ENCODE measurements at places on chromosomes 16 and 17.
A peak's percentile ranks its signal among the peaks of the same experiment; 100 is the strongest.

- DNase-seq = no peak
Observed at GRCh38 chr17:38333635-38334295, 10.0 kb downstream of the GPR179 start.

- DNase-seq = no peak
Observed at GRCh38 chr17:193841-194806, 12.7 kb upstream of the DOC2B start.

DNA sequence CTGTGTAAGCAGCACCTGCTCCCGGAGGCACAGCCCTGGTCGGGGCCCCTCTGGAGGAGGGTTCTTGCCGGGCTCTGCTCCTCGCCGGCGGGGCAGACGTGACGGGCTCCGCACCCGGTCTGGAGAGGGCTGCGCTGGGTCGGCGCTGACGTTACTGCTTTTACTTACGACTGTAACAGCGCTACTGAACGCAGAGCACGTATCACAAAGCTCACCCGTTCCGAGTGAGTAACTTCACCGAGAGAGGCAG lies 1.3 kb upstream of the RAB40C start:
- DNase-seq = no peak

GRCh38 chr17:71412803-71413202 lies 708.0 kb upstream of the SOX9 start:
- no peak for DNase-seq

GRCh38 chr17:83132251-83133081 lies 53.1 kb downstream of the METRNL start:
- no peak for DNase-seq

- no peak for DNase-seq
Observed at GRCh38 chr17:38663125-38663751, 11.5 kb downstream of the EPOP start.

- no peak for DNase-seq
Observed at GRCh38 chr16:50741225-50741780, 583 bp upstream of the CYLD start.

GRCh38 chr17:50218771-50219315 lies 17.4 kb upstream of the COL1A1 start:
- no peak for DNase-seq

- DNase-seq = no peak
Observed at GRCh38 chr16:49510654-49511305, 137.2 kb downstream of the C16orf78 start.

- DNase-seq = no peak
Observed at GRCh38 chr17:1834380-1835149, 4.8 kb downstream of the RPA1 start.

- no peak for DNase-seq
Observed at GRCh38 chr17:17416400-17417360, 60.1 kb upstream of the MED9 start.

GRCh38 chr17:38584350-38584925 lies 21.3 kb downstream of the SRCIN1 start:
- no peak for DNase-seq

- DNase-seq = no peak
Observed at GRCh38 chr16:68086860-68087268, 1.7 kb downstream of the NFATC3 start.

DNA sequence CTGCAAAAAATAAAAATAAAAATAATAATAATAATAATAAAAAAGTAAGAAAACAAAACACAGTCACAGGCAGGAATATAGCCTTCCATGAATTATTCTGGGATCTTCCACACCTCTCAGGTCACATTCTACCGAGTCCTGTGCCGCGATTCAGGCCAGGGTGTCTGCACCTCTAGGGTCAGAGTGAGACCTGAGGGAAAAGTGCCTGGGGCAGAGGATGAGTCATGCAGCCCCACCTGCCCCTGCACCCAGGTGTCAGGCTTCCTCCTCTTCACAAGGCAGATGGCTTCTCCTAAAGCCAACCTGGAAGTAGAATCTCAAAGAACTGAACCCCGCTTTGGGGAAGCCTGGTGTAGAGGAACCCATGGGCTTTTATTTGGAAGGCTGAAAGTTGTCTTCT lies 283.7 kb downstream of the CPPED1 start:
- no peak for DNase-seq

- no peak for DNase-seq
Observed at GRCh38 chr17:53166731-53167130, 656.0 kb upstream of the KIF2B start.

DNA sequence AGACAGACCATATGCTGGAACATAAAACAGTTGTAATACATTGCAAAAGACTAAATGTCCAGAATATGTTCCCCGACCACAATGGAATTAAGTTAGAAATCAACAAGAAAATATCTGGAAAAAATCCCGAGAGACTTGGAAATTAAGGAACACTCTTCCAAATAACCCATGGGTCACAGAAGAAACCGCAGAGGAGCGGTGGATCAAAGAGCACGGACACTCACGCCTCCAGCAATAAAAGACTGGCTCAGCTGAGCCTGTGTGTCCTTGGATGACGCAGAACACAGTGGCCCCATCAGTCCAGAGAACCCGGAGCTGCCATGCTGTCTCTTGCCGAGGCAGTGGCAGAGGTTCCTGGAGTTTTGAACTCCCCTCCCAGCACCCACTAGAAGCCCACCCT lies 30.9 kb upstream of the FOXF1 start:
- DNase-seq = no peak

DNA sequence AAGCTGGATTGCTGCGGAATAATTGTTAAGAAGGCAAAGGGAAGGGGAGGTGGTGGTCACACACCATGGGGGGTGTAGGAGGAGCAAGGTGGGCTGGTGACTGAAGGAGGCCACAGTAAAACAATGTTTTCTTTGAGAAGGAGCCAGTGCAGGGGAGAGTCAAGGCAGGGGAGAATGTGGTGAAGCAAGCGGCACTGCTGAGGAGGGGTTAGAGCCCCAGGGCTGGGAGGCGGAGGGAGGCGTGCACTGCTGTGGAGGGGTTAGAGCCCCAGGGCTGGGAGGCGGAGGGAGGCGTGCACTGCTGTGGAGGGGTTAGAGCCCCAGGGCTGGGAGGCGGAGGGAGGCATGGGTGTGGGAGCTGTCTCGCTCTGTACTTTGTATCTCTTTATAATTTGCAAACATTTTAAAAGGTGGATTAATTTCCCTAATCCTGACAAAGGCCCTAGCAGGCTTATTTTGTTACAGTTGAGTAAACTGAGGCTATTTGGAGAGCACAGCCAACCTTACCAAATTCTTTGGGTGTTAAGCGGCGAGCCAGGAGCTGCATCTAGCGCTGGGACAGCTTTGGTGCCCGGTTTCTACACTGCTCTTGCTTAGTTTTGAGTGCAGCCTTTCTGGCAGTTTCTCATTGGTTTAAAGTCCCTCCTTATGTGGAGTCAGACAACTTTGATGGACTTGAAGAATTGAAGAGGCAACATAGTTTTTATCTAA lies 20.9 kb downstream of the RPTOR start:
- no peak for DNase-seq

DNA sequence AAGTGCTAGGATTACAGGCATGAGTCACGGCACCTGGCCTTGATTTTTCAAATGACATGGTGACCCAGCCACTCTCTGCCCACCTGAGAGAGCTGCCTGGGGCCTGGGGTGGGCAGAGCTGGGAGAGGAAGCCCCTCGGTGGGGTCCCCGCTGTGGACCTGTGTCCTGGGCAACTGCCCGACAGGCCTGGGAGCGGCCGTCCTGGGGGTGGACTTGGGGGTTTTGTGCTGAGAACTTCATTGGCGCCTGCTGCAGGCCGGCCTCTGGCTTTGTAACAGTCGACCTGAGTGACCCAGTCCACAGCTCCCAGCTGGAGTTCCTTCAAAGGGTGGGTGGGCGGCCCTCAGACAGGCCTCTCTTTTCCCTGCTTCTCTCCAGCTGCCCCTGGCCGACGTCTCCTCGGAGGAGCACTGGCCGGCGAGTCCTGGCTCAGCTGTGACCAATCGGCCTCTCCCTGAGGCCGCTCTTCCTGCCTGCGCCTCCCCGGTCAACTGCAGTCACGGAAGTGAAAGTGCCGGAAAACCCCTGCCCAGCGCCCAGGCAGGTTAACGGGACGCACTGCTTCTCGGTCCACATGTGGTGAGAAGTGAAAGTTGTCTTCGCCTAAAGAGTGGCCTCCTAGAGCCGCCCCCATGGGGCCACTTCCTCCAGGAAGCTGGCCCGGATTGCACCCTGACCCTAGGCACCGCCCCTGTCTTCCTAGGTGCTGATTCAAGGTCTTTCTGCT lies 5.5 kb downstream of the CBFA2T3 start:
- DNase-seq = no peak

DNA sequence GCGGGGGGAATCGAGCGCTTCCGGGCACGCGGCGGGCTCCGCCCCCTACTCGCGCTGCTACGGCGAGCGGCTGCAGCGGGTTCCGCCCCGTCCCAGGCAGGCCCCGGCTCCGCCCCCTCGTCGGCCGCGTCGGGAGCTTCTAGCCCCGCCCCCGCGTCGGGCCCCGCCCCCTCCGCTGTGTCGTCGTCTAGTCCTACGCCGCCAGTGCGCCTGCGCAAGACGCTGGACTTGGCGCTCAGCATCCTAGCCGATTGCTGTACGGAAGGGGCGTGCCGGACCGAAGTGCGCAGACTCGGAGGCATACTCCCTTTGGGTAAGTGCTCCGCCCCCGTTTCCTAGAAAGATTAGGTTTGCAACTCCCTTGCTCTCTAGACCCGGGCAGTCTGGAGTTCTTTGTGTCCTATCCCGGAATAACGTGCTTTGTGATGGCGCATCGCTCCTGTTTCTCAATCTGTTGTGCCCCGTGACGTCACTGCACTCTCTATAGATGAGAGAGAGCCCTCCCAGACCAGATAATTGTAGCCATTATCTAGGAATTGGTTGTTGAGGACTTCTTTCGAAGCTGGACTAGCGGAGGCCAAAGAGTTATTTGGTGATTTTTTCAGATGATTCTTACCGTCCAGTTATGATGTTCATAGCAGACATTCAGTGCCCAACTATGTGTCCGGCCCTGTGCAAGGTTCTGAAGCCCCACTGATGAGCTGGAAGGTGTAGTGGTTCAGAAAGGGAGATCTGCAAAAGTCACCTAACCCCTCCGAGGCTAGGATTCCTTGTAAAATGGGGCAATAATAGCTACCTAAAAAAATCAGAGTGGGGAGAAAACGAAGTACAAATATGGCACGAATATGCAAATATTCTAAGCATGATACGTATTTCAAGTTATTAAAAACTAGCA lies 633 bp downstream of the ARMC5 start:
- peak; percentile 100 for DNase-seq

DNA sequence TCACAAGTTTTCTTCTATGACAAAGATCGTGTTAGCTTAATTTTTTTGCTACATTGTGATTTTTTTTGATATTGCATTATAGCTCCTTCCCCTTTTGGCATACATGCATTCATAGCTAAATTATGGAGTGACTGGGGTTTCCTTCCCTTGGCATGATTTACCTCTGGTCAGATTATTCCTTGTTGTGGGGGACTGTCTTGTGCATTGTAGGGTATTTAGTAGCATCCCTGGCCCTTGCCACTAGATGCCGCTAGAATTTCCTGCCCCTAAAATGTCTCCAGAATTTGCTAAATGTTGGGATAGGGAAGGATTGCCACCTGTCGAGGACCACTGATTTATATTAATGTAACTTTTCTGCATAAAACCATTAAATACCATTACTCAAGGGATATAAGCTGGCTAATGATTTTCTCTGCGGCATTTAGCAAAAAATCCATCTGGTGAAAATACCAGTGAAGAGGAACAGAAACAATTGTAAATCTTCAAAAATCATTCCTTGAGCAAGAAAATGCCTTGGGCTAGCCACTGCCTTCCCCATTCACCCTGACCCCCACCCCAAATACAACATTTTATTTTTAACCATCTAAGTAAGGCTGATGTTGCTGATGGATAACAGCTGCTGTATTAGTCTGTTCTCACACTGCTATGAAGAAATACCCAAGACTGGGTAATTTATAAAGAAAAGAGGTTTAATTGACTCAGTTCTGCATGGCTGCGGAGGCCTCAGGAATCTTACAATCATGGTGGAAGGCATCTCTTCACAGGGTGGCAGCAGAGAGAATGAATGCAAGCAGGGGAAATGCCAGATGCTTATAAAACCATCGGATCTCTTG lies 195.2 kb downstream of the MAP2K6 start:
- no peak for DNase-seq

GRCh38 chr16:26070302-26071100 lies 378.7 kb downstream of the HS3ST4 start:
- DNase-seq = no peak

- no peak for DNase-seq
Observed at GRCh38 chr16:55913716-55914115, 38.5 kb upstream of the CES5A start.

DNA sequence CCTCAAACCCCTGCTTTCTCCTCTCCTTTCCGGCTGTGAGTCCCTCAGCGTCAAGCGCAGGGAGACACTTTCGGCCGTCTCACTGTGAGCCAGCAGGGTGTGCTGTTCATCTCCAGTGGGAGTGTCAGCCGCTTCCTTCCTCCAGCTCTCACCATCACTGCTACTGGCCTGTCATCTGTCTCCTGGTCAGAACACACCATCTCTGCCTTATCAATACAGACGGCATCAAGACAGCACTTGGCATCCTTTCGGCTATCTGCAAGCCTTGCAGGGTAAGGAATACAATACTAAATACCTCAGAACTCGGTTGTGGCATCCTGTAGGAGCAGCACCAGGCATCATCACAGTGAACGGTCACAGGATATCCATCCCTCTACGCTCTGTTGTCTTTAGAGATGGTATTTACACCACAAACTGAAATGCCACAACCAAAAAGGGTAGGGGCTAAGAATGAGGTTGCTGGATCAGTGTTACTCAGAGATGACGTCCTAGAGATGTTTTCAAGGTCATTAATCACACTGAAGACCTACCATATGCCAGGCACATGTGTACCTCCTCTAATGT lies 20.7 kb upstream of the CMTM4 start:
- DNase-seq = no peak

- DNase-seq = no peak
Observed at GRCh38 chr17:77558846-77559626, 399.5 kb upstream of the TNRC6C start.

- DNase-seq = no peak
Observed at GRCh38 chr17:41660221-41660711, 28.4 kb upstream of the EIF1 start.

DNA sequence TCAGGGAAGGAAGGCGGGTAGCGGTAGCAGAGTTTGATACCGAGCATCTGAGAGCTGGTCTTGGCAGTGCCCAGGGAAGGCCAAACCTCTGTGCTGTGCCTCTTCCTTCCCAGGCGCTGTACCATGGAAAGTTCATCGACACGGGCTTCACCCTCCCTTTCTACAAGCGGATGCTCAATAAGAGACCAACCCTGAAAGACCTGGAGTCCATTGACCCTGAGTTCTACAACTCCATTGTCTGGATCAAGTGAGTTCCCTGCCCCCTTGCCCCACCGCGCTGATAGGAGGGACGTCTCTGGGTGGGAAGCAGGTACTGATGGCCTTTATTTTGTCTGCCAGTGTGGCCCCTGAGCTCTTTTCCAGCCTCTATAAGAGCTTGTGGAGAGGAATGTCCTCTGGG lies 15.4 kb upstream of the CLEC18A start:
- DNase-seq = no peak

- DNase-seq = no peak
Observed at GRCh38 chr16:28082624-28083023, 19.1 kb upstream of the GSG1L start.

DNA sequence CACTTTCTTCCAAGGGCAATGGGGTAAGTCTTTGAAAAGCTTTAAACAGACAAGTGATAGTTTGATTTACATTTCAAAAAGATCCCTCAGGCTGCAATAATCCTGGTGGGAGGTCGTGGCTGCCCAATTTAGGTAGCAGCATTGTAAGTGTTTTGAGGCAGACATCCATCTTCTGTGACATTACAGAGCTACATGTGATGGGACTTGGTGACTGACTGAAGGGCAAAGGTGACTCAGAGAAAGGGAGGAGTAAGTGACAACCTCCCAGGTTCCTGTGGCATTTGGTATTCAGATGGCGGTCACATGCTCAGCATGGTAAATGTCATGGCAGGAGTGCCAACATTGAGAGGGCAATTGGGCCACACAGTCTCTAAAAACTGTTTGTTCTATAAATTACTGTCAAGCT lies 26.5 kb downstream of the STAT3 start:
- DNase-seq = no peak
